T-helper 2 cell treated with Interferon-gamma antibody and Interleukin-4, amounts not matched to agents 5 μg/mL and 100 μg/mL, for 36 hours (primary cell): ENCODE measurements at places on chromosomes 3 and 15.
A peak's percentile ranks its signal among the peaks of the same experiment; 100 is the strongest.

GRCh38 chr15:49045751-49046219 lies 461 bp downstream of the SECISBP2L start:
- H3K27me3 ChIP-seq = no peaks in the 10 kb centered on the region
- peaks cover 4% of the 10 kb centered on the region for H3K36me3 ChIP-seq
- peaks cover 29% of the 10 kb centered on the region for H3K4me1 ChIP-seq
- peak overlapping the region; percentile 97 for H3K4me3 ChIP-seq

GRCh38 chr15:100764778-100765466 lies 114.7 kb upstream of the ALDH1A3 start:
- peaks cover 2% of the 10 kb centered on the region for H3K4me1 ChIP-seq
- no peak overlapping the region for H3K4me3 ChIP-seq
- no peak for DNase-seq
- no peak overlapping the region for H3K27ac ChIP-seq
- peaks cover 14% of the 10 kb centered on the region for H3K27me3 ChIP-seq

DNA sequence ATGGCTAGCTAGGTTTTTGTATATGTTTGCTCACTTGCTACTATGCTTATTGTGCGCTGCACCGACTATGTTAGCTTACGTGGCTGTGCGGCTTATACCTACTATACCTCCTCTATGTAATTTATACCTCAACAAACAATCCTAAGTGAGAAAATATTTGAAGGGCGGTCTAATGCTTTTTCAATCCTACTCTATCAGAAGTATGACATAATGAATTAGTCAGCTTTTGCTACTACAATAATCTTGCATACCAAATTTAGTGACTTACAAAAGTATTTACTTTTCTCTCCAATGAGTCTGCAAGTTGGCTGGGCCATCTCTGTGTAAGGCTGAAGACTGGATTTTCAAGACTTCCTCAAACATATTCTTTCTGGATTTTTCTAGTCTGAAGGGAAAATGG lies 391.2 kb upstream of the NECTIN3 start:
- no peaks in the 10 kb centered on the region for H3K4me1 ChIP-seq
- no peaks in the 10 kb centered on the region for H3K36me3 ChIP-seq
- H3K4me3 ChIP-seq = no peak overlapping the region
- H3K27ac ChIP-seq = no peak overlapping the region
- H3K27me3 ChIP-seq = no peaks in the 10 kb centered on the region

- no peaks in the 10 kb centered on the region for H3K36me3 ChIP-seq
- H3K4me3 ChIP-seq = no peak overlapping the region
- no peaks in the 10 kb centered on the region for H3K27me3 ChIP-seq
Observed at GRCh38 chr3:42115215-42115614, 24.1 kb downstream of the TRAK1 start.

- no peak overlapping the region for H3K4me3 ChIP-seq
- H3K36me3 ChIP-seq = no peaks in the 10 kb centered on the region
- H3K27ac ChIP-seq = no peak overlapping the region
- H3K4me1 ChIP-seq = no peaks in the 10 kb centered on the region
- DNase-seq = no peak
Observed at GRCh38 chr3:180402471-180403073, 199.4 kb upstream of the TTC14 start.

GRCh38 chr3:102687851-102688555 lies 253.2 kb downstream of the ZPLD1 start:
- peaks cover 6% of the 10 kb centered on the region for H3K27me3 ChIP-seq
- H3K4me3 ChIP-seq = no peak overlapping the region

DNA sequence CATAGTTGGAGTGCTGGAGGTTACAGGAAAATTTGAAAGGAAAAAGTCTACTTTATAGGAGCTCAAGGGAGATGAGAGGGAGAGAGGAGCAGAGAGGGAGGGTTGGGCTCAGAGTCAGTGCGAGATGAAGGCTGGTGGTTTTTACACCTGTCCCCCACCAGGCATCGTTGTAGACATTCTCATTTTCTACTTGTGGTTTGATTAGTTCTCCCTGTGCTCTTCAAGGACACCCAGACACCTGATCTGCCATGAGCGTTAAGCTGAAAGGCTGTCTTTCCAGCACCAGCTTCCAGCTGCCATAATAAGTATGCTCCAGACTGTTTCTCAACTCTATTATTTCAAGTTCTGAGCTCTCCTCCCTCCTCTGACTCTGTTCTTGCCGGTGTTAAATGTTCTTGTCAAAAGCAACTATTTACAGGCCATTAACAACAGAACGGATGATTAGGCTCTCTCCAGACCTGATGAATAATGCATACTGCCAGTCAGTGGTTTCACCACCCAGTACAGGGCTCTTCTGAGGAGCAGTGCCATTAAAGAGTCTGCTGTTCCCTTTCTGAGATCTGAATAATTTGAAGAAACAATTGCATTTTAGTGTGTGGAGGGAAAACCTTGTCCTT lies 514.6 kb upstream of the MCTP2 start:
- H3K4me3 ChIP-seq = no peak overlapping the region
- H3K36me3 ChIP-seq = no peaks in the 10 kb centered on the region
- no peak overlapping the region for H3K27ac ChIP-seq

DNA sequence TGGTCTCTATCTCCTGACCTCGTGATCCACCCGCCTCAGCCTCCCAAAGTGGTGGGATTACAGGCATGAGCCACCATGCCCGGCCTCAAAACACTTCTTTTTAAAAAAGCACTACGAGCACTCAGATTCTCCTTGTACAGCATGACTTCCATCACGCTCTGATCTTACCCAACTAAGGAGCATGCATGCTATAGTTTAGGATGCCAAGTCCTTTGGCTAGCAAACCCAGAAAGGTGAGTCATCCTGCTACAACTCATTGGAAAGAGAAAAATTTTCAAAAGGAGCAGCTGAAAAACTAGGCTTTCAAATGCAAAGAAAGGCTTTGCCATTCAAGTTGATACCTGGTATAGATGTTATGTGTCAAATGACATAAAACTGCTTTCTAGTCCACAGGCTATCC lies 70.3 kb upstream of the PRICKLE2 start:
- no peaks in the 10 kb centered on the region for H3K36me3 ChIP-seq
- no peaks in the 10 kb centered on the region for H3K4me1 ChIP-seq
- no peak overlapping the region for H3K4me3 ChIP-seq
- DNase-seq = no peak

DNA sequence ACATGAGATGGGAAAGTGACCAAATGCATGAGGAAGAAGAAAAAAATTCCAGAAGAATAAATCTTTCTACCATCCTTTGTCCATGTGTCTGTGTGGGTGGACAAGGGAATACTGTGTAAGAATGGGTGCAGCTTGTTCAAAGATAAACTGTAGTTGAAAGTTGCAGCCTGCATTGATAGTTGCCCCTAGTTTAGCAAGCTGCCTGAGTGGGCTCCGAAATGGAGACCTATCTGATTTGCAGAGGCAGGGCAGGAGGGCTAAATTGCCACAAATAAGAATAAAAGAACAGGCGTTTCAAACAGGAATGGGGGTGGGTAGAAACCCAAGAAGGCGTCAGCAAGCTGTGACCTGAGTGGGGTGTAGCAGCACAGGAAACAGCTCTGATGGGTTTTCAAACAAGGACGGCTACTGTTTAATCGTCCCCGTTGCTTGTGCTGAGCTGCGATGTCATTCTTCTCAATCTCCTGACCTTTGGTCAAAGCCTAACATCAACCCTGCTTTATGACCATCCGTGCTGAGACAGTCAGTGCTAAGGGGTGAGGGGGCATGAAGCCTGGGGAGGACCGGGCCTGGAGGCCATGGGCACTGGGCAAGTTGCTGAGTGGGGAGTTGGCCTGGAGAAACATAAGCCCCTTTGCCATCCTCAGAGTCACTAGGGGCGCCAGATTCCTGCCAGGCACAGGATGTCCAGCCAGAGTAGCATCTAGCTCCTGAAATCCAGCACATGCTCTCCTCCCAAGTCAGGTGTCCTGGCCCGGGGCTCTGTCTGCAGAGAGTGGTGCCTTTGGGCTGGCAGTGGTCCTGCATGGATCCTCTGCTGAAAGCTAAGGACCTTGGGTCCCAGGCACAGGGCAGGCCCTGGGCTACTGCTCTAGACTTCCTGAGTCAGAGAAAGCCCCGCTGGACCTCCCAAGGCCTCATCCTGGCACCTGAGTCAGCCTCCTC lies 19.2 kb upstream of the C15orf39 start:
- no peaks in the 10 kb centered on the region for H3K36me3 ChIP-seq
- H3K27me3 ChIP-seq = peaks cover 34% of the 10 kb centered on the region
- H3K4me1 ChIP-seq = peaks cover 34% of the 10 kb centered on the region
- H3K27ac ChIP-seq = peak overlapping the region; percentile 49
- H3K4me3 ChIP-seq = peak overlapping the region; percentile 13

DNA sequence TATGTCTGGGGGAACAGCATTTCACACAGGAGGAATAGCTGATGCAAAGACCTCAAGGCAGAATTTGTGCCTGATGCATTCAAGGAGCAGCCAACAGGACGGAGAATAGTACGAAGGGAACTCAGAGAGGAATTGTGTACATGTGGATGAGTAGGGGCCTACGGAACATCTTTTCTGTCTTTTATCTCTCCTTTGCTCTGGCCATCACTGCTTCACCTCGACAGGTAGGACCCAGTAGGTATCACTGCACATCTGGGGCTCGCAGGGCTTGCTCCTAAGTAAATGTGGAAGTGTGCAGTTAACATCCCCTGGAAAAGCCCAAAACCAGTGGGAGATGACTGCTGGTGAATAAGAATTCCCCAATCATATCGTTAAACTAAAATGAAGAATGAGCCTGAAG lies 56.4 kb upstream of the POU1F1 start:
- peaks cover 14% of the 10 kb centered on the region for H3K4me1 ChIP-seq
- peaks cover 3% of the 10 kb centered on the region for H3K27me3 ChIP-seq
- H3K4me3 ChIP-seq = no peak overlapping the region
- H3K27ac ChIP-seq = no peak overlapping the region

DNA sequence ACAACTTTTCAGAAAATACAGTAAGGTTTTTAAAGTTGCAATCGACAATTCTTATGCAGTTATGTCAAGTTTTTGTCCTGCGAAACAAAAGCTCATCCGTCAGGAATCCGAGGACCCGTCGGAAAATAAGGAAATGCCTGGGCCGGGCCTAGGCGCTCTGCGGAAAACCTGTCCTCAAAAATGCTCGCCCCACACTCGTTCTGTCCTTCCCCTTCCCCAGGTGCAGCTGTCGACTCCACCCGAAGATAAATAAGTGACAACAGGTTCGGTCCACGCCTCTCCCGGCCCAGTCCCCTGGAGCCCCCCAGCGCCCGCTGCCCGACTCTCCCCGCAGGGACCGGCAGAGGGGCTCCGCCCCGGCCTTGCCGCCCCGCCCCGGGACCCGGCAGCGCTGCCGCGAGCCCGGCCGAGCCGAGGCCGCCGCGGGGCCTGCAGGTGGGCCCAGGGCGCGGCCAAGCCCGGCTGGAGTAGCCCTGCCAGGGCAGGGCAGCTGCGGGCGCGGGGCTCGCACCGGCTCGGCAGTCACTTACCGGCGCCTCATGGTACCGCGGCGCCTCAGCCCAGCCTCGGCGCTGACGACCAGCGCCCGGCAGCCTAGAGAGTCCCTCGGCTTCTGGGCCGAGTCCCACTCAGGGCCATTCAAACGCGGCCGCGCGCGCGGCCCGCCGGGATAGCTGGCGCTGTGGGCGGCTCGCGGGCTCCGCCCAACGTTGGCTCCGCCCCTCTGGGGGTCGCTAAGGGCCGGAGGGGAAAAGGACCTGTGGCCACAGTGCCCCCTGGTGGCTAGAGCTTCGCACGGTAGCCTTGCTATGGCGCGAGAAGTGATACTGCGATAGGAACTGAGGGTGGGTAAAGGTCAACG lies at the start of gene KATNBL1:
Gene KATNBL1, minus strand, starts transcription at position 676 of the 862 bp plus-strand sequence. CDS start 46,420 bp downstream, outside the sequence.
- peak; percentile 92 for DNase-seq
- H3K27me3 ChIP-seq = no peaks in the 10 kb centered on the region
- H3K4me1 ChIP-seq = peaks cover 13% of the 10 kb centered on the region
- peak within 1 kb of the TSS; percentile 90 for H3K4me3 ChIP-seq
- peak within 1 kb of the TSS; percentile 85 for H3K27ac ChIP-seq

GRCh38 chr3:156837115-156837514 lies 11.0 kb downstream of the LEKR1 start:
- no peak for DNase-seq
- H3K27ac ChIP-seq = no peak overlapping the region
- no peaks in the 10 kb centered on the region for H3K36me3 ChIP-seq
- peaks cover 7% of the 10 kb centered on the region for H3K4me1 ChIP-seq

DNA sequence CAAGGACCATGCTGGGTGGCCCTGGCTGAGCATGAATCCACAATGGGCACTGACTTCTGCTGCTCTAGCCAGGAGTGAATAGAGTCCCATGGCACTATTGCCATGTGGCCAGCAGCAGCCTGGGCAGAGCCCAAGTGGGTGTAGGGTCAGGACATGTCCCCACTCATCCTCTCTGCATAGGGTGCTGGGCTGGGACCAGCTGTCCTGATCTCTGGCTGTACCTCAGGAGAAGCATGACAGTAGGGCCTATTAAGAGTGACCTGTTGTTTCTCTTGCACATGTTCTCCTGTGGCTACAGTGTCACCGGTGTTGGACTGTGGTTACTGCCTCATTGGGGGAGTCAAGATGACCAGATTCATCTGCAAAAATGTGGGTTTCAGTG lies 46.9 kb downstream of the DLEC1 start:
- DNase-seq = no peak
- H3K36me3 ChIP-seq = peaks cover 4% of the 10 kb centered on the region
- peaks cover 3% of the 10 kb centered on the region for H3K27me3 ChIP-seq
- H3K4me3 ChIP-seq = no peak overlapping the region

DNA sequence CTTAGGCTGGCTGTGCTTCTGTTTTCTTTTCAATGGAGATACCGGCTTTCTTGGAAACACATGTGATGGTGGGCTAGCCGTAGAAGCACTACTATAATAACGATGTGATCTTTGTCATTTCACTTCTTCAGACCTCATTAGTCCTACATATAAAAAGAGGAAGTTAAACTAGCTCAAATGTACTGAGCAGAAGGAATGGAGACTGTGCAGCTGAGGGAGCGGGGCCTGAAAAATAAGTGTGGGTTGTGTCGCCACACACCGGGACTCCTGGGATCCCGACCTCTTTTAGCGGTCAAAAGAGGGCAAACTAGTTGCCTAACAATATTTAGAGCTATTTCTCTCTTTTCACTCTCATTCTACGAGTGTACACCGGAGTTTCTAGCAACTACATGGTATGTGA lies 1.0 kb upstream of the RNF7 start:
- H3K4me1 ChIP-seq = peaks cover 19% of the 10 kb centered on the region
- H3K36me3 ChIP-seq = peaks cover 11% of the 10 kb centered on the region
- no peaks in the 10 kb centered on the region for H3K27me3 ChIP-seq
- H3K27ac ChIP-seq = no peak overlapping the region
- no peak for DNase-seq

DNA sequence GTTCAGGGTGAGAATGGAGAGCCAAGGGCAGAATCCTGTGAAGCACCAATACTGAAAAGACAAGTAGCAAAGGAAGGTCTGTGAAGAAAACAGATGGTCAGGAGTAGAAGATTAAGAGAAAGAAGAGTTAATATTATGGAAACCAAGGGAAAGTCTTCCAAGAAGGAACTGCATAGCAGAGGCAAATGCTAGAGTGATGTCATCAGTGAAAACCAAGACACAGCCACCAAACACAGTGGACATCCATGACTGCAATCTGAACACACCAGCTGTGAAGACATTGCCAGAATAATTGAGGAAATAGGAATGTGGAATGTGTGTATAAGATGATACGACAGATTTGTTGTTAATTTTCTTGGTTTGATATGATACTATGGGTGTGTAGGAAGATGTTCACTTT lies 26.8 kb upstream of the ZBTB38 start:
- no peak overlapping the region for H3K27ac ChIP-seq
- no peak overlapping the region for H3K4me3 ChIP-seq
- no peaks in the 10 kb centered on the region for H3K4me1 ChIP-seq
- H3K36me3 ChIP-seq = no peaks in the 10 kb centered on the region

- no peaks in the 10 kb centered on the region for H3K36me3 ChIP-seq
- DNase-seq = no peak
- H3K4me3 ChIP-seq = no peak overlapping the region
- no peak overlapping the region for H3K27ac ChIP-seq
- H3K27me3 ChIP-seq = peaks cover 14% of the 10 kb centered on the region
- peaks cover 3% of the 10 kb centered on the region for H3K4me1 ChIP-seq
Observed at GRCh38 chr15:97966924-97967620, 6.6 kb downstream of the ARRDC4 start.

GRCh38 chr3:137763594-137763938 lies 549 bp upstream of the SOX14 start:
- H3K4me3 ChIP-seq = no peak overlapping the region
- DNase-seq = no peak
- peaks cover 86% of the 10 kb centered on the region for H3K27me3 ChIP-seq
- no peak overlapping the region for H3K27ac ChIP-seq
- H3K4me1 ChIP-seq = no peaks in the 10 kb centered on the region
